Foreskin keratinocyte (primary cell): ENCODE measurements at places on chromosomes 12 and 14.

DNA sequence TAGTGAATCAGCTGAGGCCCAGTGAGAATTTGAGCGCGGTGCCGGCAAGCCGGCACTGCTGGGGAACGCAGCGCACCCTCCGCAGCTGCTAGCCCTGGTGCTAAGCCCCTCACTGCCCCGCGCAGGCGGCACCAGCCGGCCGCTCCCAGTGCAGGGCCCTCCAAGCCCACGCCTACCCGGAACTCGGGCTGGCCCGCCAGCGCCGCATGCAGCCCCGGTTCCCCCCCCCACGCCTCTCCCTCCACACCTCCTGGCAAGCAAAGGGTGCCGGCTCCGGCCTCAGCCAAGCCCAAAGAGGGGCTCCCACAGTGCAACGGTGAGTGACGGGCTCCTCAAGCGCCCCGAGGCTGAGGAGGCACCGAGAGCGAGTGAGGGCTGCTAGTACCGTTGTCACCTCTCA lies 54.5 kb upstream of the VASH1 start:
- no peak for DNase-seq

GRCh38 chr12:54427106-54427505 lies 8.0 kb upstream of the ITGA5 start:
- no peak for DNase-seq

GRCh38 chr14:59631237-59631636 lies 54.6 kb upstream of the CCDC175 start:
- peak; percentile 7 for DNase-seq

DNA sequence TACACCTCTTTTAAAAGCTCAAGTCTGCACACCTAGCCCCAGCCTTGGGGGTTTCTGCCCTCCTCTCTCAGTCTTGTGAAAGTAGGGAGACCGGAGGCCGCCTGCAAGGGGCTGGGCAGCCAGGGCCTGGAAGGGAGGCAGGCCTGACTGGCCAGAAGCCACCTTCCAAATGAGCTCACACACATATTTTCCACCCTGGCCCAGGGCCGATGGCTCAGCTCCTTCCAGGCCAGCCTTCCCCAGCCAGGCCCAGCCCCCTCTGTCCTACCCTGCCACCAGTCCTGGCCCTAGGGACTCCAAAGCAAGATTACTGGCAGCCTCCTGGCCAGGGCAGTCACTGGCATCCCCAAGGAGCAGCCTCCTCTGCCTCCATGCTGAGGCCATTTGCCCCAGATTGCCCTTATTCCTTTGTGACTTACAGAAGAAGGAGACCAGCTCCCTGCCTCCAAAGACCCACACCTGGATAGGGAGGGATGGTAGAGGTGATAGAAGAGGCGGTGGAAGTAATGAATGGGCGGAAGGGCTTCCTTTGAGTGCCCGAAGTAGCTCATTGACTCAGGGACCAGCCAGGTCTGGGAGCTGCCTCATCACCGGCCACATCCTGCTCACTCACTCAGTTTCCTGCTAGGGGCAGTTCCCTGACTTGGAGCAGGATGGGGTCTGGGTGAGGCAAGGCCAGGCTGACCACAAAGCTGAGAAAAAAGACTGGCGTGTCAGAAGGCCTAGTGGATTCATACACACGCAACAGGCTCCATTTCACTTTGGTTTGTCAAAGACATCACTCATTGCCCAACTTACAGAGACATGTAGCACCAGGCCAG lies 14.8 kb downstream of the MMP14 start:
- DNase-seq = peak; percentile 88

- no peak for DNase-seq
Measured at GRCh38 chr12:44847888-44848702, 28.0 kb downstream of the NELL2 start.

DNA sequence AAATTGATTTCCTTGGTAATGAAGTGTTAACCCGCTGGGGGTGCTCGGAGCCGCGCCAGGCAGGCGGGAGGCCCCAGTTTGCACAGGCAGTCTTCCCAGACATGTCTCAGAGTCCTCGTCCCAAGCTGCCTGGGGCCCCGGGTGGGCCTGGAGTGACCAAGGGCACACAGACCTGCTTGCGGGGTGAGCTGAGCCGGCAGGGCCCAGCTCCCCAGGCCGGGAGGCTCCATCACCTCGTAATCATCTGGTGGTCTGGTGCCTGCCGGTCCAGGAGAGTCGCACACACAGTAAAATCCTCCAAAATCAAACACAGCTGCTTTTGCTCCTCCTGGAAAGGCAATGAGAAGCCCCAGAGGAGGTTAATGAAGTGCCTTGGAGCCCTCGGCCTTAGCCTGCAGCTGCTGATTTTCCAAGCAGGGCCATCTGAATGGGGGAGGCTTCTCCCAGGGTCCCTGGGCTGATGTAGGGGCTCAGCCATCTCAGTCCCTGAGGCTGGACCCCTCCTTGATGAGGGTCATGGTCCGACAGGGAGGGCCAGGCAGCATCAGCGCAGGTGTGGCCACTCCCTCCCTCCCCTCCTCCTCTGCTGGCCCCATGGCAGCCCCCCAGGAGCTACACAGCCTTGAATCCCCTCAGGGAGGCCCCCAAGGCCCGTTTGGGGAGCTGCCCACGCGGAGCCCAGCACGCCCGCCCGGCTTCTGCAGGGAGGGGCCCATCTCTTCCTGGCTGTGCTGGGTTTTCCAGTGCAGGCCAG lies 39.4 kb upstream of the FBRSL1 start:
- DNase-seq = no peak

- no peak for DNase-seq
Measured at GRCh38 chr12:94042321-94042720, 106.1 kb upstream of the PLXNC1 start.
